ENCODE measurements at places on chromosomes 3 and 15.

GRCh38 chr3:31472479-31473390 is 60.0 kb upstream of the STT3B start:
- DNase-seq, result peak; percentile 64

GRCh38 chr3:158220575-158220974 is 110.7 kb downstream of the RSRC1 start:
- DNase-seq, result no peak

DNA sequence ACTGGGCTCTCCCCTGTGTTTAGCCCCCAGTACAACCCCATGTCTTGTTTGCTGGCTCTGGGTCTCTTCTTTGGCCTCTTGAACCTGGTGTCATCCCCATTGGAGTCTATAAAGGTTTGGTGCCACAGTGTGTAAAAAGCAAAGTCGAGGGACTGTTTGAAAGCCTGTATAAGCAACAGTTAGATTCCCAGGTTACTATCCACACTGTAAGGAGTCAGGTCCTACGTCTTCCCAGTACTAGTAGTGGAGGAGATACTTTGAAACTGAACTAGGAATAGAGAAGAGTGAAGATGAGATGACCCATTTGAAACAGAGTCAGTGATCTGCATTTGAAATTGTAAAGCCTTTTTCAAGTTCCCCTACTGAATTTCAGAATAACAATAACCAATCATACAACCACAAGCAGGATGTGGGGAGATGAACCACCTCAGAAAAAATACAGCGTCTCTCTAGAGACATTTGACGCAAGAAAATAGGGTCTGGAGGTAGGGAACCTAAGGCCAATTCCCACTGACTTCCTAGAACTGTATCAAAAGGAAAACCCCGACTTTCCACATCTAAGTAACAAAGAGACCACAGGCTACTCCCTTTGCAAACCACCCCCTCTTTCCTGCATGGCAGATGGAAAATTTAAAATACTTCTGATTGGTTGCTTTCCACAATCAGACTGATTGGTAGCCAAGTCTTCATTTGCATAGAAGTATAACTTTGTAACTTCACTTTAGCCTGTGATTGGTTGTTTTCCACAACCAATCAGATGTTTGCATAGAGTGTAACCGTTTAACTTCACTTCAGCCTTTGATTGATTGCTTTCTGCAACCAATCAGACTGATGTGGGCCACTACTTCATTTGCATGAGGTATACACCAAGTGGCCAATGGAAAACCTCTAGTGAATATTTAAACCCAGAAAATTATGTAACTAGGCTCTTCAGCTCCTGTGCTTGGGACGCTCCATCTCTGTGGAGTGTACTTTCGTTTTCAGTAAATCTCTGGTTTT is 49.9 kb upstream of the NEDD4 start:
- DNase-seq, result no peak

GRCh38 chr3:139332092-139332491 is 11.7 kb upstream of the MRPS22 start:
- DNase-seq, result no peak

GRCh38 chr15:69232765-69233164 is 65.9 kb upstream of the PAQR5 start:
- DNase-seq, result no peak

DNA sequence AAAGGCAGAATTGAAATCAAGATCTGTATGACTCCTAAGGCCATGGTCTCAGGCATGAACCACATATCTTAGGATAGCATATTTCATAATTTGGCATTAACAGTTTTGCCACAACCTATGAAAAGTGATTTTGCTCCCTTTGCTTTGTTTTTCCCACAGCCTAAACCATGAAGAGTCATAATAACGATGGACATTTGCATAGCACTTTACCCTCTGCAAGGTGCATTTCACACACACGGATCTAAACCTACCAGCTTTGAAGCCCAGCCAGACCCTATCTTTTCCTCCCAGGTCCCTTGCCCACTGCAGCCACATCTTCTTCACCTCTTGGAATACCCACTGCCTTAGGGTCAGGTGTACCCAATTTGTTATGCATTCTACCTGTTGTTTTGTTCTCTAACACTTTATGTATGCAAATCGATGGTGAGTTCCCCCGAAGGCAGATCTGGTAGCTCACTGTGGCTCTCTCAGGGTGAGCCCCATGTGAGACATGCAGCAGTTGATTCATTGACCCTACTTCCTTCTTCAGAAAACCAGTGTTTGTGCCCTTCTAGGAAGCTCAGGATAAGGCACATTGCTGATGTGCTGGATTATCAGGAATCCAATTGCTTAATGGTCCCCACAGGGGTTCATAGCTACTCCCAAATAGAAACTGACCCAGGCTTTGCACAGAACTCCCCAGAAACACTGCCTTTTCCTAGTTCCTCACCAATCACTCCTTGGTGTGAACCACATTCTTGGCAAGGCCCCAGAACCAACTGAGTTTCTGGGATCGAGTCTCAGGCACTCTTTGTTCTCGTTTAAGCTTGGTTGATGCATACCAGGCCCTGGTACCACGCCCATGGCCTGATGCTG is 8.7 kb downstream of the ARHGAP31 start:
- peak; percentile 88 for DNase-seq

- DNase-seq, result no peak
These were observed 101.6 kb downstream of the OXNAD1 start for GRCh38 chr3:16366581-16366980.

DNA sequence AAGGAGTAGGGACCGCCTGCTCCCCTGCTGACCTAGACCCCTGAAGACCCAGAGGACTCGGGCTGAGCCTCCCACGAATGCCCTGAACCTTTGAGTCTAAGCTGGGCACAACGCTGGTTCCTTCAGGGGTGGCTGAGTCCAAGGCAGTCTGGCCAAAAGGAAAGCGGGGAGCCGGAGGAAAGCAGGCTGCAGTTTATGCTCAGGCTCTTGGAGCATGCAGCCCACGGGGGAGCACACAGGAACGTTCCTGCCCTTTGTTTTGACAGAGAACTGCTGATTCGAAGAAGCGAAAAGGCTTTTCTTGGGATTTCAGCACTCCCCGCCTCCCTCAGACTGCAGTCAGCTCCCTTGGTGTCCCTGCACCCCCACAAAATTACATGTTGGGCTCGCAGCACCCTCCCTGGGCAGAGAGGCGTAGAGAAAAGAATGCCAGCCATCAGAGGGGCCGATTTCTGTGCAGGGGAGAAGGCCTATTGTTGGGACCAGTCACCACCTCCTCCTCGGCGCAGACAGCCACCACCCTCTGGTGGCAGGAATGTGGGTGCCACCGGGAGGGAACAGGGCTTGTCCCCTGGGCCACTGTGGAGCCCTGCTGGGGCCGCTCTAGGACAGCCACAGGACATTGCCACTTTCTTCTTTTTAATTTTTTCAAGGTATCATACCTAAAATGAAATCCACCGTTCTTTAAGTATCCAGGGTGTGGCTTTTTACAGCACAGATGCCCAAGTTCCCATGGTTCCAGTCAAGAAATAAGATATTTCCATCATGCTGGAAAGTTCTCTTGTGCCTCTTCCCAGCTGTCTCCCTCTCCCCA is 72.2 kb downstream of the SMAD6 start:
- peak; percentile 90 for DNase-seq

GRCh38 chr3:160748787-160749186 is 7.2 kb upstream of the PPM1L start:
- no peak for DNase-seq
